NCI-H748 treated with DMSO at 0.1 percent for 48 hours (cell line): ENCODE measurements at places on chromosomes 16 and 17.

GRCh38 chr17:77610972-77611521 lies 347.5 kb upstream of the TNRC6C start:
- no peak for DNase-seq

- peak; percentile 21 for DNase-seq
Observed at GRCh38 chr16:87723226-87723623, 42.6 kb downstream of the KLHDC4 start.

GRCh38 chr17:10139577-10139976 lies 58.8 kb downstream of the GAS7 start:
- DNase-seq = no peak

- no peak for DNase-seq
Observed at GRCh38 chr17:58515286-58515685, 848 bp upstream of the MTMR4 start.

- no peak for DNase-seq
Observed at GRCh38 chr17:40555296-40556190, 9.7 kb downstream of the CCR7 start.

DNA sequence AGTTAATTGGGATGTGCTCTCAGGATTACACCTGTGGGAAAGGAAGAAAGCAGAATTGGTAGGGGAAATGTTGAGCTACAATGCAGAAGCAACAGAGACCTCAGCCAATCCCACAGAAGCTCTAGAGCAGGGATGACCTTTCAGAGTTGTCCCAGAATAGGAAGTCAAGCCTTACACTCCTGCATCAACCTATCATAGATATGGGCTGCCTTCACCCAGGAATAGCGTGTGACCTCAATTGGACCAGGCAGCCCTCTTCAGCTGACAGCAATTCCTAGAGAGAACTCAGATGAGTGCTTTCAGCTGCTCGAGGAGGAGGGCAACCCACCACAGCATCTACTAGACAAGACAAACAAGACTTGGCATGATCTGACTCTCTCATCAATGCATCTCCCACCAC lies 189.7 kb downstream of the TMEM132E start:
- DNase-seq = no peak

- DNase-seq = no peak
Observed at GRCh38 chr17:56314026-56314425, 160.8 kb downstream of the ANKFN1 start.

DNA sequence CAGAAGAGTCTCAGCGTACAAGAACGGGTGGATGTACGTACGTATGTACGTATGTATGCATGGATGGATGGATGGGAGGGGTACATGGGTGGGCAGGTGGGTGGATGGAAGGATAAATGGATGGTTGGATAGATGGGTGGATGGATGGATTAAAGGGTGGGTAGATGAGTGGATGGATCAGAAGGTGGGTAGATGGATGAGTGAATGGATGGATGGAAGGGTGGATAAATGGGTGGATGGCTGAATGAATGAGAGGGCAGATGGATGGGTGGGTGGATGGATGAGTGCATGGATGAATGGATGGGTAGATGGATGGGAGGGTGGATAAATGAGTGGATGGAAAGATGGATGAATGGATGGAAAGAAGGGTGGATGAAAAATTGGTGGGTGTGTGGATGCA lies 45.6 kb downstream of the ENGASE start:
- no peak for DNase-seq

GRCh38 chr16:19001788-19002187 lies 18.1 kb downstream of the TMC7 start:
- DNase-seq = no peak

DNA sequence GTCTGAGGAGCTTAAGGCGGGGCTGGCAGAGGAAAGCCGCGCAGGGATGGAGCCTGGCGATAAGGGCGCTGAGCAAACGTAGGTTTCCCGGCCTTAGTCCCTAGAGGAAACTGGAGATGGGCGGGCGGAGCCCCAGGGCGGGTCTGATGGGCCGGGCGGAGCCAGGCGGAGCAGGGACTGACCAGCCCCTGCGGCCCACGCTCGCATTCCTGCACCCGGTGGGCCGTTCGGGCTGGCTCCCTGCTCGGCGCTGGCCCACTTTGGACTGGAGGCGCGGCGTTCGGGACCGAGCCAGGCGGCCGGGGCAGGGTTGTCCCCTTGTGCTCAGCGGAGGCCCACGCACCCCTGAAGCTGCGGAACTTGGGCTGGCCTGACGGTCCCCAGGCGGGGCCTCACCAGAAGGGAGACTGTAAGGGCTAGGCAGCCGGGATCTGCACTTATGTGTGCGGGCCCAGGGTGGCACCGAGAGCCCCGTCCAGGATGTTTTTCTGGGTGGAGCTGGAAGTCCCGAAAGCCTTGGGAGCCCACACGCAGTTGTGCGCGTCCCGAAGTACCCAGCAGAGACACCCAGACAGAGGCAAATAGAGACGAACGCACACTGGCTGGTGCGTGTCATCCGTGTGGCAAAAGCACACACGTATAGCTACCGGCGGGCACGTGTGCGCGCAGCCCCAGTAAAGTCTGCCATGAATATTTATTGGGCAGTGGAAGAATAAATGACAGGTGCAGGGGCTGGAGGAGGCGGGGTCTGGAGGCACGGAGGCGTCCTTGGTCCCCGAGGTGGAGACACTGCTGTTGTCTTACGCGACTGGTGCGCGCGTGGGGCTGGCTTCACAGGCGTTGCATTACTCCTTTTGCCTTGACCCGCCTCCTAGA lies 1.4 kb downstream of the PYDC1 start:
- peak; percentile 12 for DNase-seq

- DNase-seq = no peak
Observed at GRCh38 chr16:26992666-26993349, 73.9 kb upstream of the C16orf82 start.

GRCh38 chr16:77937473-77938149 lies 84.7 kb upstream of the CLEC3A start:
- DNase-seq = no peak

- DNase-seq = no peak
Observed at GRCh38 chr17:73261952-73262675, 434 bp upstream of the CPSF4L start.

- no peak for DNase-seq
Observed at GRCh38 chr16:9055661-9056060, 35.8 kb upstream of the HAPSTR1 start.

- DNase-seq = no peak
Observed at GRCh38 chr17:72053036-72053435, 67.8 kb upstream of the SOX9 start.

GRCh38 chr16:75251280-75252048 lies at the start of gene BCAR1:
TSS of gene BCAR1 (minus strand) at chr16:75251624. CDS start at chr16:75251482, 142 bp downstream.
- DNase-seq = peak; percentile 38

- DNase-seq = no peak
Observed at GRCh38 chr16:47577029-47577428, 115.9 kb downstream of the PHKB start.

- DNase-seq = no peak
Observed at GRCh38 chr16:48596326-48596725, 13.7 kb downstream of the N4BP1 start.
